Mesothelial cell of epicardium (in vitro differentiated cells): ENCODE measurements at places on chromosomes 7 and 10. TPM values are rescaled to one million over a fixed set of nuclear protein-coding genes. Genes with fewer than 3 reads are reported as not detected.
A peak's percentile ranks its signal among the peaks of the same experiment; 100 is the strongest.

DNA sequence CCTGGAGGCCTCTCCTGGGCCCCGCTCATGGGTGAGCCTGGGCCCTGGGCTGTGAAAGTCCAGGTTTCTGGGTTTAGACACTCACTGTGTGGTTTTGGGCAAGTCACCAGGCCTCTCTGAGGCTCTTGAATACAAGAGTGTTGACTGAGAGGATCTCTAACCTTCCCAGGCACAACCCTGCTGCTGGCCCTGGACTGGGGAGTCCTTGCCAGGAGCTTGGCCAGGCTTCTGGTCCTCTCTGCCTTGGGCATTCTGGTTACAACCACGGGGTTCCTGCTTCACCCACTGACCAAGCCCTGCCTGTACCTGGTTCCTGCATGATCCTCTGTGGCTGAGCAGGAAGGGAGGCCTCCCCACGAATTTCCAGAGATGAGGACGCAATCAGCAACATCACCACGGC, 63.6 kb upstream of the COL13A1 start:
- no peak for DNase-seq

DNA sequence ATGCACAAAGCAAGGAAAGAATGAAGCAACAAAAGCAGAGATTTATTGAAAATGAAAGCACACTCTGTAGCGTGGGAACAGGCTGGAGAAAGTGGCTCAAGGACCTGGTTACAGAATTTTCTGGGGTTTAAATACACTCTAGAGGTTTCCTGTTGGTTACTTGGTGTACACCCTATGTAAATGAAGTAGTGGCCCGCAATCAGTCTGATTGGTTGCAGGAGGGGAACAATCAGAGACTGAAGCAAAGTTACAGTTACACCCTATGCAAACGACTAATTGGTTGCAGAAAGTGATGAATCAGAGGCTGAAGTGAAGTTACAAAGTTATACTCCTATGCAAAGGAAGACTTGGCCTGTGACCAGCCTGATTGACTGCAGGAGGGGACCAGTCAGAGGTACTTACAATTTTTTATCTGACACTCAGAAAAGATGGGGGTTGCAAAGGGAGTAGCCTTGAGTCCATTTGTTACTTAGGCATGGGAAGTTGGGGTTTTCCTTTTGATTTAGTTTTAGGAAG, 3.6 kb upstream of the MTPN start:
- DNase-seq: no peak

- DNase-seq: peak; percentile 31
These were observed 822 bp downstream of the ZNF800 start for GRCh38 chr7:127391591-127392181.

- DNase-seq: no peak
These were observed 44.1 kb upstream of the CDK6 start for GRCh38 chr7:92880212-92881090.

GRCh38 chr10:92327445-92328433, 36.8 kb downstream of the MARCHF5 start:
- no peak for DNase-seq

GRCh38 chr7:158019726-158020705, 567.6 kb downstream of the PTPRN2 start:
- DNase-seq: no peak

DNA sequence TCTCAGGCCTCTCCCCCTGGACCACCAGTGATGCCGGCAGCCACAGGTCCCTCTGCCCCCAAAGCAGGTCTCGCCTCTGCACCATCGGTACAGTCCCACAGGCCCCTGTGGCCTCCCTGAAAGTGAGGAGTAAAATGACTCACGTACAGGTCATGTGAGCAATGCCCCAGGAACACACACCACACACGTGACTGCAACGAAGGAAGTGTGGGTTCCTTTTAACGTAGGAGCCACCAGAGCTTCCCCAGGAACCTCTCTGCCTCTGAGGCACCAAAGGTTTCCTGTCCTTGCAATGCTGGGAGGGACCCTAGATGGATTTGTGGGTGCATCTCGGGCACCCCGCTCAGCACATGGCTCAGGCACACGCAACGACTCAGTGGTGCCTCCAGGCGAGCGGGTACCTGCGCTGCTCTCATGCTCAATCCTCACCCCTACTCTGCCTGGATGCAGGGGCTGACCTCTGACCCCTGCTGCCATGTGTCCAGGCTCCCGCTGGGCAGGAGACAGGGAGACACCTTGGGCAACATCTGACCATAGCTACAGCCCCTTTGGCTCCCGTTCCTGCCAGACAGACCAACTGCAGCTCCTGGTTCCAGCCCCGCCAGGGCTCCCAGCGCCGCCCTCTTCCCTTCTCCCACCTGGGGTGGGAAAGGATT, 120.7 kb downstream of the PRKAG2 start:
- no peak for DNase-seq

The DENND11 gene
- total RNA-seq: 22.4 to 22.7 TPM (median 22.7 TPM) in 3 replicates

- no peak for DNase-seq
These were observed 266.9 kb upstream of the HPS1 start for GRCh38 chr10:98713586-98713985.

The GFRA1 gene
- total RNA-seq: 38.7 to 42.4 TPM (median 40.8 TPM) in 3 replicates

DNA sequence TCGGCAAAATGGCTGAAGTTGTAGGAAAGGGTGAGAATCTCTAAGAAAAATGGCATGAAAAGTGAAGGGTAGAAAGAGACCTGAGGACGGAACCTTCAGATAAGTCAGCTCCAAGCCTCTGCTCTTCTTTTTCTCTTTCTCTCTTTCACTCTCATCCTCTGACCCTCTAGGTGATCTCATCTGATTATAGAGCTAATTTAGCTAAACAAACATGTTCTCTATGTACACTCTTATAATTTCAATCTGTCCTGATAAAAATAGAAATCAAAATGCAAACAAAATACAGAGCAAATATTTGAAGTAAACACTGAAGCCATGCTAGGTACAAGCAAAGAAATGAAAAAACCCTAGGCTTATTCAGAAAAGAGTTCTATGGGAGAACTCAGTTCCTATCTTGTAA, 14.4 kb upstream of the CUBN start:
- DNase-seq: no peak
